NCI-H1092 (cell line): ENCODE measurements at places on chromosomes 2 and 18.
A peak's percentile ranks its signal among the peaks of the same experiment; 100 is the strongest.

DNA sequence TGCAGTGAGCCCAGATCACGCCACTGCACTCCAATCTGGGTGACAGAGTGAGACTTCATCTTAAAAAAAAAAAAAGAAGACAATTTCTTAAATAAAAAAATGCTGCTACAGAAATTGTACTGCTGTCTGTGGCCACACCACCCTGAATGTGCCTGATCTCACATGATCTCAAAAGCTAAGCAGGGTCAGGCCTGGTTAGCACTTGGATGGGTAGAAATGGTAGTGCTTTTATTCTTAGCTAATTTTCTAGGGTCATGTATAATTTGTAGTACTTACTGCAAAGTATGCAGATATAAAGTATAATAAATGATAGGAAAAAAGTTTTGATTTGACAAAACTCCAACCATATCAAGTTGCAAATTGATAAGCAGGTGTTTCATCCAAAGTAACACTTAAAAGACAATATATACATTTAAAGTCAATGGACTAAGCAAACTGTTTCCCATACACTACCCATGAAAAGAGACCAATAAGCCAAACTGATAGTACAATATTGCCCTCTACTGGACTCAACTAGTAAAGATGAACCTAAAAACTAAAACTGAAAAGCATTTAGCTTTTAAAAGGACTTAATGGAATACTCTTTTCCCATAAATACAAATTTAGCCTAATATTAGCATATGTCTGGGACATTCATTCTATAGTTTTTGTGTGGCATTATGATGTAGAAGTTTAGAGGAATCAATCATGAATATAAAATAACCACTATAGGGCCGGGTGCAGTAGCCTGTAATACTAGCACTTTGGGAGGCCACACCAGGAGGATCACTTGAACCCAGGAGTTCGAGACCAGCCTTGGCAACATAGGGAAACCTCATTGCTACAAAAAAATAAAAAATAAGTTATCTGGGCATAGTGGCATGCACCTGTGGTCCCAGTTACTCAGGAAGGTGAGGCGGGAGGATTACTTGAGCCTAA, 18.6 kb upstream of the PEX13 start:
- DNase-seq, result peak; percentile 12

GRCh38 chr2:99863903-99864270, 278.5 kb downstream of the AFF3 start:
- no peak for DNase-seq

DNA sequence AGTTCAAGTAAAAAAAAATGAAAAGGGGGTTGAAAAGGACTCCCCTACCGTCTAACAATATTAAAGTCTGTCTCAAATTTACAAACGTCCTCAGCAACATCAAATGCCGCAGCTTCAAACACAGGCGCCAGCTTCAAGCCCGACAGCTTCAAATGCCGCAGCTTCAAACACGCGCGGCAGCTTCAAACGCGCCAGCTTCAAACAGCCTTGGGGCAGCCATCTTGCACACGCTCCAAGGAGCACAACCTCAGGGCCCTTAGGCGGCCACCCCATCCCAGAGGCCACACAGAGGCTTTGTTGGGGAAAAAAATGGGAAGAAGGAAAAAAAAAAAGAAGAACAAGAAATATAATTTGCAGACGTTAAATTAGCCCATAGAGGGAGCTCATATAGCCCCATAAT, 244.4 kb upstream of the VRK2 start:
- DNase-seq, result no peak

- no peak for DNase-seq
Observed at GRCh38 chr18:44723411-44723810, 42.7 kb downstream of the SETBP1 start.

DNA sequence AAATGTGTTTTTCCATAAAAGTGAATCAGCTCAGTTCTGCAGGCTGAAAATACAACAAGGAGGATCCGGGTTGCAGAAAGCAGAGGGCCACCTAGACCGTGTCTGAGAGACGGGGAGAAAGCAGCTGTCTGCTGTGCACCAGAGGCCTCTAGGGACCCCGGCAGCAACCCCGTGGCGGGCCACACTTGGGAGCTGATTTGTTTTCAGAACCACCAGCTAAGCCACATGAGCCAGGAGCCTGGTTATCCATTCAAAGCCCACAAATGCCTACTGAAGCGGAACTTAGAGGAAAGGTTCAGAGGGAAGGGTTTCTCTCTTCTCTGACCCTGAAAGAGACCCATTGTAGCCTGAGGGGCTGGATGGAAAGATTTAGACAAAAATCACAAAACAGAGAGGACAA, 28.4 kb upstream of the ID2 start:
- DNase-seq, result peak; percentile 13

GRCh38 chr2:75186821-75187220, 12.5 kb downstream of the TACR1 start:
- peak; percentile 25 for DNase-seq

GRCh38 chr2:169709981-169710380, 15.7 kb downstream of the PHOSPHO2 start:
- no peak for DNase-seq

DNA sequence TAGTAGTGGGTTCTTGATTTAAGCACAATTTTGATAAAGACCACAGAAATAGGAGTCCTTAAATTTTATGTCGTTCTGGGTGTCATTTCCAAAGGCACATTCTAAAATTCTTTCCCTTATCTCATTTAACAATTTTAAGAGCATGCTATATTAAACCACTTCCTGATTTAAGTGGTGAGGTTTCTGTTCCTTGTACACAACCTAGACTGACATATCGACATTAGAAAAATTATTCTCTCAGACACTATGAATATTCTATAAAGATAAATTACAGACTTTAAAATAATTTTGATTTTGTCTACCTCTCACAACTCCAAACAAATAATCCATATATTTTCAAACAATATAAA, 923.8 kb downstream of the LRP1B start:
- no peak for DNase-seq

GRCh38 chr18:26376105-26376504, 149.9 kb downstream of the TAF4B start:
- no peak for DNase-seq

GRCh38 chr2:68684197-68684596, 40.8 kb downstream of the PROKR1 start:
- no peak for DNase-seq

- no peak for DNase-seq
Observed at GRCh38 chr2:65043001-65043400, 13.2 kb upstream of the CEP68 start.

- no peak for DNase-seq
Observed at GRCh38 chr2:1621501-1621900, 122.8 kb downstream of the PXDN start.

DNA sequence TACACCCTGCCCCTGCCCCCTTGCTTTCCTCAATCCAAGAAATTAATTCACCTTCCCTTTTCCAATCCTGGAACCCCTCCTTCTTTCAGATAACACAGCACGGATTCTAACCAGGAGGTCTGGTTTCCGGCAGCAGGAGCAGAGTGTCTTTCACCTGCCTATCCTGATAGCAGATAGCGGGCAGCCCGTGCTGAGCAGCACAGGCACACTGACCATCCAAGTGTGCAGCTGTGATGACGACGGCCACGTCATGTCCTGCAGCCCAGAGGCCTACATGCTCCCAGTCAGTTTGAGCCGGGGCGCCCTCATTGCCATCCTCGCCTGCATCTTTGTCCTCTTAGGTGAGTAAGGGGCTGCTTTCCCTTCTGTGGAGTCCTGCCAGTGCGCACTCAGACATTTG, 216.7 kb downstream of the CDH20 start:
- no peak for DNase-seq

- DNase-seq, result no peak
Observed at GRCh38 chr2:57698935-57699449, 347.6 kb upstream of the VRK2 start.

DNA sequence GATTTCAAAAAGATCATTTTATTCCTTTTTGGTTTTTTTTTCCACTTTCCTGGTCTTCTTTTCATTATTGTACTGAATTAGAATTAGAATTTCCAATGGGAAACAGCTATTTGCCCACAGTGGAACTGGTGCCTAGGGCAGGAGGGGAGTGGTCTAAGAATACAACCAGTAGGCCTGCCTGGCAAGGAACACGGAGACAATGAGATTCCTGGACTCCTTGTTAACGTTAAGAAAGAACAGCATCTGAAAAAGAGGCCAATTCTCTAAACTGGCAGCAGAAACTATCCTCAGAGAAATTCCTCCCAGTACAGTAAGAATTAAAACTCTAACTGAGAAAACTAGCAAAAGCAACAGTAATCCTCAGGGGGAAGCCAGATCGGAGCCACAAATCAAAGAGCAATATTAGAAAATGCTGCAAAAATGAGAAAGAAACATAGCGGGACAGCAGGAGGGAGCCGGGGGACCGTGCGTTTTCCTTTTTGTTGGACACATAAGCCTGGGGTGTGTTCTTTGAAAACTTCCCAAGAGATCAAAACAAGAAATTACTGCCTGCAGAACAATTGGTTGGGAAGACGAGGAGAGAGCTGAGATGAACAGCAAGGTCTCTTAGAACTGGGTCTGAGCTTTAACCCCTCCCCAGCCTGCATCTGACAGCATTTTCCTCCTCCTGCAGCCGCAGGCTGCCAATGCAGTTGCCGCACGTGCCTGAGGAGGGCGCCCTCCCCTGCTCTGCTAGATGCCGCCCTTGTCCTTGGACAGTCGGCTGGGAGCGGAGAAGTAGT, 776.0 kb downstream of the TSN start:
- DNase-seq, result no peak

GRCh38 chr18:10454681-10455557, 484 bp downstream of the APCDD1 start:
- DNase-seq, result peak; percentile 7

DNA sequence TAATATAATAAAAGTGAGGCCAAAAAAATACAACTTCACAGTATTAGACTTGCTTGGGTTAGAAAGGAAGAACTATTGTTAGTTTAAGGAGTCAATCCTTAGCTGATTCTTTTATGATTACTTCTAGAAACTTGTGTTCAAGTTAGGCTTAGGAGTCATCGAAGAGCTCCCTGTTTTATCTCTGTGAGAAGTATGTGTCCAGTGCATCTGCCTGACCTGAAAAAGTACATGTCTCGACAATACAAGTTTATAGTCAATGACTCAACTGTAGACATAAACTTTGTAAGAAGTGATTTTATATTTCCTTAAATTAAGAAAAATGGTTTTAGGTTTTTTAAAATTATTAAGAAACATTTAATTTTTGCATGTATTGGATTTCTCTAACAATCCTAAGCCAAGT, 571.2 kb downstream of the ZEB2 start:
- no peak for DNase-seq

- DNase-seq, result no peak
Observed at GRCh38 chr2:70566464-70566863, 12.8 kb upstream of the TGFA start.

GRCh38 chr18:8801263-8801901, 96.0 kb downstream of the MTCL1 start:
- no peak for DNase-seq

DNA sequence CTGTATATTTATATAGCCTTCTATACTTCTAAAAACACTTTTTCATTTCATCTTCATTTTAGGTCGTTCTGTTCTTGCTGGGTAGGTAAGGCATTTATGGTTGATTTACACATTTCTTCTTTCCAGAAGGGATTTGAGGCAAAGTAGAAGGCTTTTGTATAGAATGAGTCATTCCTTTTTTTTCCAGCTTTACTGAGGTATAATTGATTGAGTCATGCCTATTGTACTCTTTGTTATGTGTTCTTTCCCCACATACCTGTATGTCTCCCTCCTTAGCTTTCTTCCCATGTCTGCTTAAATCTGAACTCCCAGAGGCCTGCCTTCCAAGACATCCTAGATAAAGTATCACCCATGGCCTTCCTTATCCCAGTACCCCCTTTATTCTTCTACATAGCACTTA, 4.8 kb upstream of the CDC42EP3 start:
- DNase-seq, result no peak

DNA sequence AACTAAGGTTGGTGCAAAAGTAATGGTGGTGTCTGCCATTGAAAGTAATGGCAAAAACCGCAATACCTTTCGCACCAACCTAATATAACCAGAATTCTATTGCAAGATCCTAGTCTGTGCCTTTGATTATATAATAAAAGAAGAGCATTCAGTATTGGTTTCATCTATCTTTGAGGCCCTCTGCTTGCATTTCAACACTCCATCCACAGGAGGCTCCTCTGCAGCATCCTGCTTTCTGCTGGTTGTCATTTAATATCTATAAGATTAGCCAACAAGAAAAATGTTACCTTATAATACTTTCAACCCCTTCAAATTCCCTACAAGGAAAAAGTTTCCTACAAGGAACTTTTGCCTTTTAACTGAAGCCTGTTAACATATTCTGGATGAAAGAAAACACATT, 139.2 kb downstream of the CDCA7 start:
- no peak for DNase-seq

- no peak for DNase-seq
Observed at GRCh38 chr2:35938838-35939237, 416.7 kb upstream of the CRIM1 start.

GRCh38 chr2:238423561-238424312, 3.0 kb upstream of the ASB1 start:
- DNase-seq, result no peak

- no peak for DNase-seq
Observed at GRCh38 chr18:42338683-42339082, 383.6 kb downstream of the PIK3C3 start.

DNA sequence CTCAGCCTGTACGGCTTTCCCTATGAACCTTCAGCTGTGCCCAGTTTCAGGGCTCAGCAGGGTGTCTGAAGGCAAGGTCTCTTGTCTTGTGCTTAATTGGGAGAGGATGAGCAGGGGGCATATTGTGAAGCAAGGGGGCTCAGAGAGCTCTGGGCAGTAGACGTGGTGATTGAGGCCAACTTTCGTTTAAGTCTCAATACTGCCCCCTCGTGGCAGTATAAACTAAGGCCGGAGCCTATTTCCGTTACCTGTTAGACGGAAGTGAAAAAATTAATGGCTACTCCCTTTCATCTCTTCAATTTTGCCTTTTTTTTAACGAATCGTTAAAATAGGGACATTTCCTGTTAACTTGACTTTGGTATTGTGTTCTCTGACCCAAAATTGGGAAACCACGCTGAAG, 193.4 kb downstream of the TDRD15 start:
- no peak for DNase-seq

- DNase-seq, result no peak
Observed at GRCh38 chr2:219631904-219632759, 4.7 kb downstream of the SLC4A3 start.

DNA sequence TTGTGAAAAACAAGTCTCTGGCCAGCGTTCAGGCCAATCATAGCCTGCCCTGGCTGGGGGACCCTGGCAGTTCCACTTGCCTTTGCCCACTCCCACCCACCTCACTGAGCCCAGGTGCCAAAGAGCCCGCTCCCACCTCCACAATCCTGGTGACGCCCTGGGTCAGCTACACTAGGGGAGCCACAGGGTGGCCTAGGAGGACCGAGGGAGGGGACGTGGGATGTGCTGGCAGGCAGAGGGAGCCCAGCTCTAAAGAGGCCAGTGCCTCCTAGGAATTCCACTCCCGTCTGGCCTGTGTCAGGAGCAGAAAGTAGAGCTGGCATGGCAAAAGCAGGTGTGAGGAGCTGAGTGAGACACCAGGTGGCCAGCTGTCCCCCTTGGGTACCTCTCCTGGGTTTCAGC, 49.3 kb downstream of the TNS1 start:
- no peak for DNase-seq

- no peak for DNase-seq
Observed at GRCh38 chr2:88265352-88266303, 95.5 kb downstream of the THNSL2 start.
